ENCODE measurements at places on chromosomes 16 and 17. TPM values are rescaled to one million over a fixed set of nuclear protein-coding genes. Genes with fewer than 3 reads are reported as not detected.
A peak's percentile ranks its signal among the peaks of the same experiment; 100 is the strongest.

LGALS9B gene
- not detected for total RNA-seq

CCL4L2 gene
- total RNA-seq, result 0.32 TPM

KRT12 gene
- not detected for total RNA-seq

EVPL gene
- total RNA-seq, result 23.0 TPM

KRTAP1-1 gene
- 1.4 TPM for total RNA-seq

TMEM220 gene
- 18.4 TPM for total RNA-seq

MT1A gene
- not detected for total RNA-seq

NPIPA8 gene
- total RNA-seq, result not detected

KRTAP2-1 gene
- not detected for total RNA-seq

PYY gene
- not detected for total RNA-seq

ITGAD gene
- not detected for total RNA-seq

DOC2B gene
- total RNA-seq, result 3.1 TPM

TAC4 gene
- not detected for total RNA-seq

MEIOC gene
- total RNA-seq, result 21.8 TPM

GRCh38 chr17:19017401-19017800, 12.8 kb upstream of the FAM83G start:
- no peak overlapping the region for H3K4me3 ChIP-seq
- no peaks in the 10 kb centered on the region for H3K27me3 ChIP-seq
- no peak overlapping the region for H3K27ac ChIP-seq
- DNase-seq, result no peak

DNA sequence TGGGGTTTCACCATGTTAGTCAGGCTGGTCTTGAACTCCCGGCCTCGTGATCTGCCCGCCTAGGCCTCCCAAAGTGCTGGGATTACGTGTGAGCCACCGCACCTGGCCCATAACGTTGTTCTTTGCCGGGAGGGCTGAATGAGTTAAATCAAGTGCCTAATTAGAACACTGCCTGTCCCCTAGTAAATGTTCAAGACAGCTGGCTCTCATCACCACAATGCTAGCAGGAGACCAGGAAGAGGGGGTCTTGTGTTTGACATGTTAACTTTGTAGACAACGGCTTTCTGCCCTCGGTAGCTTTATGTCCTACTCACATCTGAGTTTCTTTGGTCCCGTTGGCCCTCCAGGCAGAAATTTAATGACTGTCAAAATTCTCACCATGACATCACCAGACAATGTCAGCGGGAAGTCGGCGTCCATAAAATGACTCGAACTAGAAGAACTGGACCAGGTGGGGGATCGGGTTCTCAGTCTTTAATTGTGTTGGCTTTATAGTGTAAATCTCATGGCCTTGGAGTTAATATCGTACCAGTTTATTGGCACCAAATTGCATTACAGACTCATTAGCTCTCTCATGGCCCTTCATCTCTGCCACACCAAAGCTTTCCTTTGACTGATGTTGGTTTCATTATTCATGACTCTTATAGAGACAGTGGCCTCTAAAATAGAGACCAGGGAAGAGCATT, 11.4 kb upstream of the ITPRIPL2 start:
- no peaks in the 10 kb centered on the region for H3K4me1 ChIP-seq
- no peaks in the 10 kb centered on the region for H3K36me3 ChIP-seq
- no peak overlapping the region for H3K27ac ChIP-seq
- no peak for DNase-seq
- H3K27me3 ChIP-seq, result no peaks in the 10 kb centered on the region

GRCh38 chr16:89823087-89823823, 5.0 kb upstream of the SPIRE2 start:
- no peak overlapping the region for H3K27ac ChIP-seq
- H3K36me3 ChIP-seq, result no peaks in the 10 kb centered on the region
- H3K4me1 ChIP-seq, result no peaks in the 10 kb centered on the region
- H3K27me3 ChIP-seq, result no peaks in the 10 kb centered on the region

GRCh38 chr17:17538417-17539391, 42.5 kb upstream of the RASD1 start:
- peak; percentile 91 for DNase-seq
- H3K27me3 ChIP-seq, result no peaks in the 10 kb centered on the region
- H3K27ac ChIP-seq, result peak overlapping the region; percentile 86
- H3K4me3 ChIP-seq, result no peak overlapping the region
- no peaks in the 10 kb centered on the region for H3K36me3 ChIP-seq
- peaks cover 29% of the 10 kb centered on the region for H3K4me1 ChIP-seq

- H3K27me3 ChIP-seq, result peaks cover 5% of the 10 kb centered on the region
- no peak overlapping the region for H3K27ac ChIP-seq
- no peaks in the 10 kb centered on the region for H3K36me3 ChIP-seq
Observed at GRCh38 chr17:61462719-61463315, 10.6 kb downstream of the TBX4 start.

- no peaks in the 10 kb centered on the region for H3K27me3 ChIP-seq
- H3K4me3 ChIP-seq, result no peak overlapping the region
- no peak for DNase-seq
- no peak overlapping the region for H3K27ac ChIP-seq
Observed at GRCh38 chr17:78120971-78121800, 7.4 kb downstream of the TMC6 start.

DNA sequence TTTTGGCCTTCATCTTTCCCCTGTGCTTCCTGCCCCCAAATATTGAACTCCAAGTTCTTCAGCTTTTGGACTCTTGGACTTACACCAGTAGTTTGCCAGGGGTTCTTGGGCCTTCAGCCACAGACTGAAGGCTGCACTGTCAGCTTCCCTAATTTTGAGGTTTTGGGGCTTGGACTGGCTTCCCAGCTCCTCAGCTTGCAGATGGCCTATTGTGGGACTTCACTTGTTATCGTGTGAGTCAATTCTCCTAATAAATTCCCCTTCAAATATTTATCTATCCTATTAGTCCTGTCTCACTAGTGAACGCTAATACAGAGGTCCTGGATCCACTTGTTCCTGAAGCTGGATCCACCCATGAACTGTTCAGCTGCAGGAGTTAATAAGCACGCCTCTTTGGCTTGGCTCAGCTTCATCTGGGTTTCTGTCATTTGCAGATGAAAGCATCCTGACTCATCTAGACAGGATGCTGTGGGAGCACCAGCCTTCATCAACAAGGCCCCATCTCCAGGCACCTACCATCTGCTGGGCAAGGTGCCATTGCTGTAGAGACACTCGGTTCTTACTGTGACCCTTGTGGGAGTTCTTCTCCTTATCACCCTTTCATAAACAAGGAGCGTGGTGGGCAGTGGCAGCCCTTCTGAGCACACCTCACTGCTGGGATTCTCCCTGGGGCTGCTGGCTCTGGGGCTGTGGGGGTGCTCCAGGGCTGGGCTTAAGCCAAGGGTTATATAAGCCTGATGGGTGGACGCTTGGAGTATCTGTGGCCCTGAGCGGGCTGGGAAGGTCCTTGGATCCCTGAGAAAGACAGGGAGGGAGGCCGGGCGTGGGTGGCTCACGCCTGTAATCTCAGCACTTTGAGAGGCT, 23.1 kb downstream of the LAT start:
- no peak overlapping the region for H3K27ac ChIP-seq
- DNase-seq, result no peak
- no peaks in the 10 kb centered on the region for H3K4me1 ChIP-seq

- peaks cover 7% of the 10 kb centered on the region for H3K4me1 ChIP-seq
- no peak for DNase-seq
- no peak overlapping the region for H3K4me3 ChIP-seq
- H3K36me3 ChIP-seq, result peaks cover 6% of the 10 kb centered on the region
Observed at GRCh38 chr17:77489239-77489892, 348.6 kb downstream of the SEC14L1 start.

DNA sequence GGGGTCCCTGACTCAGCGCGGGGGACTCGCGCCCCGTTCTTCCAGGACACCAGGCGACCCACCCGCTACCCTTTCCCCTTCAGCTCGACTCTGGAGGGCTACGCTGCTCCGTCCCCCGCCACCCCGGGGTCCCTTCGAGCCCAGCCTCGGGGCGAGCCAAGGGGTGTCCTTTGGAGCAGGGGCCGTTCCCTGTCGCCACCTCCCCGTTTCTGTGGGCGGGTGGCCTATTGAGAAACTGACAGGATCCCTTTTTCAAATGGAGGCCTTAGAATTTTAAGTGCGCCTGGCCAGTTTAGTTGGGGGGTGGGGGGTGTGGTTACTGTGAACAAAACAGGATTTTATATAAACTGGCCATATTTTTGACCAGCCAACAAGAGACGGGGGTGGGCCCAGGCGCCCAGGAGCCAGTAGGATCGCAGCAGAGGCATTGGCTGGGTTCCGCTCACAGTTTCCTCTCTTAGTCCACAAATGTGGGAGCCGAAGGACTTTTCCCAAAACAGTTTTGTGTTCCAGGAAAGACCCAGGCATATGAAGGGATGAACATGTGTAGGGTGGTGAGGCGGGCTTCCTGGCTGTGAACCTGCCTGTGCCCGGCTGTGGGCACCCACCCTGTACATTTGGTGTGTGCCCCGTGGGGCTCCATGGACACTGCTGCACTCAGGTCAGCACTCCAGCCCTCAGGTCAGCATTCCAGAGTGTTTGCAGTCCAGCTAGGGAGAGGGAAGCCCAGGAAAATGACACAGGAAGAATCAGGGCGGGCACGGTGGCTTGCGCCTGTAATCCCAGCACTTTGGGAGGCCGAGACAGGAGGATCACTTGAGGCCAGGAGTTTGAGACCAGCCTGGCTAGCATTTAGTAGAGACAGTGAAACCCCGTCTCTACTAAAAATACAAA, 722 bp upstream of the TIMP2 start:
- DNase-seq, result no peak
- H3K27ac ChIP-seq, result peak overlapping the region; percentile 88
- H3K27me3 ChIP-seq, result no peaks in the 10 kb centered on the region
- peaks cover 6% of the 10 kb centered on the region for H3K4me1 ChIP-seq
- H3K4me3 ChIP-seq, result peak overlapping the region; percentile 58
- H3K36me3 ChIP-seq, result no peaks in the 10 kb centered on the region

DNA sequence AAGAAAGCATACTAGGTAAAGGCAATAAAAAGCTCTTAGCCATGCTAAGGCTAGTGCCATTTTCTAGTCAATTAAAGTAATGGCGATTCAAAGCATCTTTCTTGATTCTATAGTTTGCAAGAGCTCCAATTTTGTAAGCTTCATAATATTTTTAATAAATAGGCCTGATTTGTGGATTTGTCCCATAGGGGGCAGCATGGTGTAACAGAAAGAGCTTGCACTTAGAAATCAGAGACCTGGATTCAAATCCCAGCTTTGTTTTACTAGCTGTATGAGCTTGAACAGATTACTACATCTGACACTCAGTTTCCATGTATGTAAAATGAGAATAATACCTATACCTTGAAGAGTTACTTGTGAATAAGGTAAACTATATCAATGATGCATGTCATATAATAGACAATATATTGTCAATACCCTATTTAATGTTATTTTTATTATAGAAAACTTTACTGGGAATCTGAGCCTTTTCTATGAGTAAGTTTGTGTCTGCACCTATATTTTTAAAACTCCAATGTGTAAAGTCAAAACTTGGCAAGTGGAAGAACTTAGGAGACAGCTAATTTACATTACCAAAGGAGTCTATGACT, 93.6 kb upstream of the NOG start:
- no peak overlapping the region for H3K4me3 ChIP-seq
- DNase-seq, result no peak
- no peaks in the 10 kb centered on the region for H3K4me1 ChIP-seq
- no peak overlapping the region for H3K27ac ChIP-seq
- no peaks in the 10 kb centered on the region for H3K36me3 ChIP-seq
- H3K27me3 ChIP-seq, result no peaks in the 10 kb centered on the region

- H3K4me1 ChIP-seq, result no peaks in the 10 kb centered on the region
- H3K27me3 ChIP-seq, result no peaks in the 10 kb centered on the region
- no peaks in the 10 kb centered on the region for H3K36me3 ChIP-seq
- no peak for DNase-seq
- H3K27ac ChIP-seq, result no peak overlapping the region
Observed at GRCh38 chr17:28488533-28489276, 15.3 kb downstream of the SLC13A2 start.

DNA sequence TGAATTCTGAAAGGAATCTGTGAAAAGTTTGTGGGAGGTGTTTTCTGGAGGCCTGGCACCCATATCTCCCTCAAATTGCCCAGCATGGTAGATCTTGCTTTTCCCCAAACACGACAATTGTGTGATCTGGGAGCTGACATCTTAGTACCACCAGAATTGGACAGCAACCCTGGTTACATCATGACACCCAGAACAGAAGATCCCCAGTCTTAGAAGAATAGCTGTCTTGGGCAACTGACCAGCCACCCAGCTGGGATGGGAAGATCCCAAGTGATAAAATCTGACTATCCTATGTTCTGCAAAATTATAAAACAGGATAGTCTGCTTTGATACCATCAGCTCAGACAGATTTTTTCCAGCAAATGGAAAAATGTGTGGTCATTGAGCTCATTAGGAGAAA, 235.3 kb downstream of the CDH13 start:
- H3K27ac ChIP-seq, result no peak overlapping the region
- no peaks in the 10 kb centered on the region for H3K4me1 ChIP-seq
- no peak for DNase-seq
- no peaks in the 10 kb centered on the region for H3K27me3 ChIP-seq
- H3K36me3 ChIP-seq, result no peaks in the 10 kb centered on the region

DNA sequence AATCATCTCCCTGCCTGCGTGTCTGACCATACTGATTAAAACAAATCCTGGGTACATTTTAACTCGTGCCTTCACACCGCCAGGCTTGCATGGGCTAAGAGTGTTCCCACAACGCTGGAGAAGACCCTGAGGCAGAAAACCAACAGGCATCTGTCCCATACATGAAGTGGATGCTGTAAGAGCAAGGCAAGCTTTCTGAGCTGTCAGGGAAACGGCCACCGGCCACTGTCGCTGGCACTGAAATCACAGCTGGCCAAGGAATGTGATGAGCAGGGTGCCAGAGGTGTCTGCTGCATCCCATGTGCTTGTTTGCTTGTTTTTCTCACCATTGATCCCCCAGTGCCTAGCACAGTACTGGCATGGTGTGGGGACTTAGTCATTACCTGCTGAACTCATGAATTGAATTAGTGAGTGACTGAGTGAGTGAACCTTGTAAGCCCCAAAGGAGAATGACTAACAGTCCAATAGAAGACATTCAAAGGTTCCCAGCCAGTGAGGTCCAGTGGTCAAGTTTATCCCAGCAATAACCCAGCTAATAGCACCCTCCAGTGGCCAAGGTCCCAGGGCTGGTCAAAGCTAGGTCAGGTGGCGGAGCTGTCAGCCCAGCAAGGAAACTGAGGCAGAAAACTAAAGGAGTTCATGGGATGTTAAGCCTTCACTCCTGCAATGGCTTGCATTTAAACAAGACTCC, 92.7 kb upstream of the CDH5 start:
- H3K4me1 ChIP-seq, result no peaks in the 10 kb centered on the region
- H3K27me3 ChIP-seq, result no peaks in the 10 kb centered on the region
- no peak overlapping the region for H3K4me3 ChIP-seq
- no peaks in the 10 kb centered on the region for H3K36me3 ChIP-seq
- H3K27ac ChIP-seq, result no peak overlapping the region

- H3K27me3 ChIP-seq, result no peaks in the 10 kb centered on the region
- no peak overlapping the region for H3K27ac ChIP-seq
- peaks cover 7% of the 10 kb centered on the region for H3K4me1 ChIP-seq
- H3K4me3 ChIP-seq, result no peak overlapping the region
- no peak for DNase-seq
- no peaks in the 10 kb centered on the region for H3K36me3 ChIP-seq
Observed at GRCh38 chr16:53995378-53995777, 291.2 kb downstream of the IRX3 start.

- H3K27ac ChIP-seq, result peak overlapping the region; percentile 92
- no peak overlapping the region for H3K4me3 ChIP-seq
- DNase-seq, result peak; percentile 96
- H3K36me3 ChIP-seq, result no peaks in the 10 kb centered on the region
Observed at GRCh38 chr16:67461600-67462278, 19.2 kb downstream of the ATP6V0D1 start.

GRCh38 chr17:72693151-72693878, 399.2 kb downstream of the SLC39A11 start:
- no peaks in the 10 kb centered on the region for H3K36me3 ChIP-seq
- no peaks in the 10 kb centered on the region for H3K4me1 ChIP-seq
- no peak overlapping the region for H3K27ac ChIP-seq

GRCh38 chr16:48405907-48406306, 20.7 kb upstream of the SIAH1 start:
- H3K36me3 ChIP-seq, result no peaks in the 10 kb centered on the region
- no peaks in the 10 kb centered on the region for H3K4me1 ChIP-seq
- no peaks in the 10 kb centered on the region for H3K27me3 ChIP-seq
- DNase-seq, result no peak
- no peak overlapping the region for H3K4me3 ChIP-seq

Data from prostate gland (tissue), 2 donors.